Inflammatory macrophage (primary cell): ENCODE measurements at places on chromosomes 1 and 21.
A peak's percentile ranks its signal among the peaks of the same experiment; 100 is the strongest.

GRCh38 chr1:86594284-86594770 is 47.4 kb downstream of the CLCA4 start:
- DNase-seq = no peak

DNA sequence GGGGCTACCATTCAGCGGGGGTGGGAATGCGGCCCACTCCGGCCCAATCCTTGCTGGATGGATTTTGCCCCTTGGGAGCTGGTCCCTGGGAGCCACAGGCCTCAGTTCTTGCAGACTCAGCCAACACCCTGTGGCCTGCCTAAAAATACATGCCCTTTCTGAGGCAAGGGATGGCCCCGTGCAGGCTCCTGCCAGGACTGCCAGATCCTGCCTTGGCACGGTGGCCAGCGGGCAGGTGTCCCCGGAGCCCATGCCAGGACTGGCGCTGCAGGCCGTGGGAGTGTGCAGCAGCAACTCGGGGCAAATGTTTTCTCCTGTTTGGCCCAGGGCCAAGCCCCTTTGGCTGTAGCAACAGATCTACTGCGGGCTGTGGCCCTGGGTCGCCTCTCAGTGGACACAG is 1.6 kb upstream of the PANK4 start:
- no peak for DNase-seq

GRCh38 chr1:165426745-165427144 is 18.2 kb downstream of the RXRG start:
- no peak for DNase-seq

- DNase-seq = no peak
These were observed 26.4 kb downstream of the HHIPL2 start for GRCh38 chr1:222521299-222522104.

DNA sequence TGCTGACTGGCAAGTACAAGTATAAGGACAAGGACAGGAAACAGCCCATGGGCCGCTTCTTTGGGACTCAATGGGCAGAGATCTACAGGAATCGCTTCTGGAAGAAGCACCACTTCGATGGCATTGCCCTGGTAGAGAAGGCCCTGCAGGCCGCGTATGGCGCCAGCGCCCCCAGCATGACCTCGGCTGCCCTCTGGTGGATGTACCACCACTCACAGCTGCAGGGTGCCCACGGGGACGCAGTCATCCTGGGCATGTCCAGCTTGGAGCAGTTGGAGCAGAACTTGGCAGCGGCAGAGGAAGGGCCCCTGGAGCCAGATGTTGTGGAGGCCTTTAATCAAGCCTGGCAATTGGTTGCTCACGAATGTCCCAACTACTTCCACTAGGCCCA is 32.0 kb downstream of the SLC16A1 start:
- DNase-seq = no peak

- no peak for DNase-seq
These were observed 71.1 kb downstream of the ZSWIM5 start for GRCh38 chr1:45135316-45135715.

DNA sequence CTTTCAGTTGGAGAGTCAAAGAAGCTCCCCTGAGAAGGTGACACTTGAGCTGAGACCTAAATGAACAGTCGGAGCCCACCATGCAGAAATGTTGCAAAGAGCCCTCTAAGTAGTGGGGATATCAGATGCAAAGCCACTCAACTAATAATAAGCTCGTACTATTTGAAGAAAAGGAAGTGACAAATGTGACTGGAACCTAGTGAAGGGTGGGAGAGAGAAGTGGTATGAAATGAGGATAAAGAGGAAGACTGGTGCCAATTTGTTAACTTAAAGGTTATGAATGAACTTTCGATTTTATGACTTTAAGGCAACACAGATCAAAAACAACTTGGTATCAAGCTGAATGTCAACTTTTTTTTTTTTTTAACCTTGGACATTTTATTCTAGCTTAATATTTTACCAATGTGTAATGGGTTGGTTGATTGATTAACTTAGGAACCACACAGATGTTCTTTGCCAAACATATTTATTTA is 14.7 kb downstream of the LYPLAL1 start:
- DNase-seq = peak; percentile 50

GRCh38 chr1:44281962-44282703 is 68.9 kb downstream of the DMAP1 start:
- peak; percentile 84 for DNase-seq

- no peak for DNase-seq
These were observed 347.4 kb upstream of the B3GALT2 start for GRCh38 chr1:193533853-193534252.

DNA sequence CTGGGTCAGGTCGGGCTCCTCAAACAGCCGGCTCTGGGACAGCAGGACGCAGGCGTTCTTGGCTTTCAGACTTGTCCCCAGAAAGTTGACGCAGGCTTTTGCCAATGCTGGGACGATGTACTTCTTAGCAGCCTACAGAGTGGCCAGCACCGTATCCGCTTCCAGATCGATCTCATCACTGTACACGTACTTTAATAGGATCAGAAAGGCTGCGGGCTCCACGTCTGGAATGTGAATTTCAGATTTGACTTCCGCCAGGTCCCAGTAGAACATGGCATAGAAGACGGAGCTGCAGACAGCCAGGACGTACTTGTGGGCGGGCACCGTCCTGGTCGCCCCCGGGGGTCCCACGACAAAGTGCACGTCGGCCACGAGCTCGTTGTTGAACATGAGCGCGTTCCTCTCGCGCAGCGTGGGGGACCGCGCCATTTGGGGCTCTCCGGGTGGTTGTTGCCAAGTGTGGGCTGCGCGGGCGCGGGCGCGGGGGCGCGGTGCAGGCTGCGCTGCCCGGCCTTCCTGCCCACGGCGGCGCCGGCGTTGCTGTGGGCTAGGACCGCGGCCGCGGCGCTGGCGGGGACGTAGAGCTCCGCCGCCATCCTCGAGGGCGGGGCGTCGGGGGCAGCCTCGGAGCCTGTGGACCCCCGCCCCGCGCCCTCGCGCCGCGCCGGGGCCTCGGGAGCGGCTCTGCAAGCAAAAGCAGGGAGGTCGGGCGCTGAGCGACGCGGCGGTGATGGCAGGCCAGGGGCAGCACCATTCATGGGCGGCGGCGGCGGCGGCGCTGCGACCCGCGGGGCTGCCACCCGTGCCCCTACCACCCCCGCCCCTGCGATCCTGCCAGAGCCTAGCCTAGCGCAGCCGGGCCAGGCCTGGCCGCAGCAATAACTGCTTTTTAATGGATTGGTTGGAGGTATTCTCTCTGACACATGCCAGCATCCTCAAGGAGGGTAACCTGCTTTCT is 10.6 kb downstream of the CNR2 start:
- no peak for DNase-seq

DNA sequence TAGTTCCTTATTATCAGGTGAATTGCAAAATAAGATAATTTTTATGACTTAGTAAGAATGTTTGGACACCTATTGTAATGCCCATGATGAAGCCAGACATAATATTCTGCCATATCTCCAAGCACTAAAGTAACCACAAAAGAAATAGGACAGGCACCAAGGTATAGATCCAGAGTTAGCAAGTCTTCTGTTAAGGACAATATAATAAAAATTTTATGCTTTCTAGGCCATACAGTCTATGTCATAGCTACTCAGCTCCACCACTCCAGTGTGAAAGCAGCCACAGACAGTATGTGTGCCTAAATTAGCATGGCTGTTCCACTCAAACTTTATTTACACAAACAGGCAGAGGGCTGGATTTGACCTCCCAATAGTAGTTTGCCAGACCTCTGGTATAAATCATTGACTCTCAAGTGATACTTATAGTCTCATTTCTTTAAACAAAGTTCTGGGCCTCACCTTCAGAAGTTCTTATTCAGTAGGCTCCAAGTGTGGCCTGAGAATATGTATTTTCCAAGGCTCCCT is 88.3 kb downstream of the SCMH1 start:
- DNase-seq = no peak

DNA sequence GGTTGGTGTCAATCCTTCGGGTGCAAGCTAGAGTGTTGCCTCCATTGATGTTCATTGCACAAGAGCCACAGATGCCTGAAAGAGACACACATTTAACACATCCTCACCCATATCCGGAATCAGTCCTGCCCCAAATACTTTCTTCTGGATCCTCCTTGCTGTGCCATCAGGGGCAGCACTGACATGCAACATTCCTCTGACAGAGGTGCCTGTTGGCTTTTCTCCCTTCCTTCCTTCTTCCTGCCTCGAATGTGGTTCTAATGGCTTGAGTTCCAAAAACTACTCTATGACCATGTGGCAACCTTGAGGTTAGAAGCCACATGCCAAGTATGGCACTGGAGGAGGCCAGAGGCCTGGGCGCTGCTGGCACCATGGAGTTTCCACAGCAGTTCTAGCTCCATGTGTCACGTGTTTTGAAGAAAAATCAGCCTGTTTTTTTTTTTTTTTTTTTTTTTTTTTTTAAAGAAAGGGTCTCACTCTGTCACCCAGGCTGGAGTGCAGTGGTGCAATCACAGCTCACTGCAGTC is 17.0 kb upstream of the ATP13A2 start:
- DNase-seq = no peak
